Fibroblast of skin of abdomen (primary cell): ENCODE measurements at places on chromosomes 5 and 9.

- DNase-seq: no peak
Observed at GRCh38 chr9:10032166-10032565, 580.6 kb downstream of the PTPRD start.

GRCh38 chr9:7284517-7284916, 515.1 kb downstream of the DMAC1 start:
- no peak for DNase-seq

DNA sequence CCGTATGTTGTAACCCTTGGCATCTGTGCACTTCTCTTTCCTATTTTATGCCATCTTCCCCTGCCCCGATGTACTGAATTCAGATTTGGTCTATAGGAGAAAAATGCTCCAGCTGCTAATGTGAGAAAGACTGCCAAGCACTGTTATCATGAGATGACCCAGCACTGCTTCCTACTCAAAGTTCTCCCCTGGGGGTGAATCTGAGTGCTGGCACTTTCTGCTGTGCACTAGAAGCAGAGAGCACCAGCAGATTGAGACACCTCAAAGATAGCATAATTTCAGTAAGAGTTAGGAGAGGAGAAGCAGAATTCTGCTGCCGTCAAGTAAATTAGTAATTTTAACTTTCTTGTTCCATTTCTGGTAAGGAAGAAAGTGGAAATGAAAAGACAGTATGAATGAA, 92.8 kb upstream of the ACOT12 start:
- DNase-seq: no peak

- DNase-seq: no peak
Observed at GRCh38 chr5:139050432-139050831, 147.7 kb downstream of the SIL1 start.

DNA sequence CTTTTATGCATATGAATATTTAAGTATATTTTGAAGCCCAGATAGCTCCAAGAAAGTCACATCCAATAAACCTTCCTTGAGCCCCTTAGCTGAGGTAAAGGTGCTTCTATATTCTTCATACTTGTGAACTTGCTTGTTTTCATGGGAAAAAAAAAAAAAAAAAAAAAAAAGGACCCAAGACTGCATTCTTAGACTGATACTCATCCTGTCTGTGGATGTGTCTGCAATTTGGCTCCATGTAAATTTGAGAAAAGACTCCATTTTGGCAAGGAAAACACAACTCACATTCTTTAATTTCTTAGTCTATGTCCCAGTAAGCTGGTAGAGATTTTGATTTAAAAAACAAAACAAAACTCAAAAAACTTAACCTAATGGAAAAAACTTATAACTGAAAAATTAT, 238.3 kb downstream of the FBXL17 start:
- peak; percentile 76 for DNase-seq

GRCh38 chr5:132176521-132176945, 51.1 kb downstream of the P4HA2 start:
- DNase-seq: no peak

DNA sequence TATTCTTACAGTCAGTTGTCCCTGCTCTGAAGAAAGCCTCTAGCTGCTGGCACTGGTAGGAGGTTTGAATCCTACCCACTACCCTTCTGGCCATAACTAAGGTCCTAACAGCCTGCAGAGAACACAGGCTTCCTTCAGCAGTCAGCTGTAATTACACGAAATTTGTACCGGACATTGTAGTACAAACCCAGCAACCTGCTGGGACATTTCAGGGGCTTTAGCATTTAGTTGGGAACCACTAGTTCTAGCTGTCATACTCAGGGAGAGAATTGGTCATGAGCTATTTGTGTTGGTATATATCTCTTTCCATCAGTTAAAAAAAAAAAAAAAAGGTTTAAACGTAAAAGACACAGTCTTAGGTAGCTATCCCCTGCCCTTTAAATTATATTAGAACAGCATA, 1070.2 kb upstream of the DMAC1 start:
- no peak for DNase-seq

- peak; percentile 79 for DNase-seq
Observed at GRCh38 chr9:125549891-125550885, 156.8 kb downstream of the MAPKAP1 start.

- DNase-seq: peak; percentile 83
Observed at GRCh38 chr9:88776717-88777497, 214.4 kb upstream of the S1PR3 start.

GRCh38 chr5:125169396-125169795, 423.0 kb upstream of the ZNF608 start:
- no peak for DNase-seq

DNA sequence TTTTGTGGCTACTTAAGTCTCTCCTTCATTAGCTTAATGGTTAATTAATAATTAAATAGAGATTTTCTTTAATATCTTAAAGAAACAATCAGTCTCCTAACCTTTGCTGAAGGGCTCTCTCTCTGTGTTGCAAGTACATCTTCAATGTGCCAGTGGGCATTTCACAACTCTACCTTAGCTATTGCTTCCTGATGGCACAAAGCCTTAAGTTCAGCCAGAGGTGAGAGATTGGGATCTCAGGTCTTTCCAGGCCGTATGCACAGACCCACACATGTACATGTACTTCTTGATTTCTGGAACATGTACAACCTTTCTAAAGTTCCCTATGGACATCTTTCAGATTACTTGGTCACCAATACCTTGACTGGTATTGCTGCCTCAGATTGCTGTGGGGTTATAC, 8.9 kb upstream of the ITGA1 start:
- no peak for DNase-seq

GRCh38 chr5:143055596-143056338, 285.6 kb downstream of the ARHGAP26 start:
- peak; percentile 49 for DNase-seq

- no peak for DNase-seq
Observed at GRCh38 chr9:33878691-33879366, 61.9 kb downstream of the UBE2R2 start.

DNA sequence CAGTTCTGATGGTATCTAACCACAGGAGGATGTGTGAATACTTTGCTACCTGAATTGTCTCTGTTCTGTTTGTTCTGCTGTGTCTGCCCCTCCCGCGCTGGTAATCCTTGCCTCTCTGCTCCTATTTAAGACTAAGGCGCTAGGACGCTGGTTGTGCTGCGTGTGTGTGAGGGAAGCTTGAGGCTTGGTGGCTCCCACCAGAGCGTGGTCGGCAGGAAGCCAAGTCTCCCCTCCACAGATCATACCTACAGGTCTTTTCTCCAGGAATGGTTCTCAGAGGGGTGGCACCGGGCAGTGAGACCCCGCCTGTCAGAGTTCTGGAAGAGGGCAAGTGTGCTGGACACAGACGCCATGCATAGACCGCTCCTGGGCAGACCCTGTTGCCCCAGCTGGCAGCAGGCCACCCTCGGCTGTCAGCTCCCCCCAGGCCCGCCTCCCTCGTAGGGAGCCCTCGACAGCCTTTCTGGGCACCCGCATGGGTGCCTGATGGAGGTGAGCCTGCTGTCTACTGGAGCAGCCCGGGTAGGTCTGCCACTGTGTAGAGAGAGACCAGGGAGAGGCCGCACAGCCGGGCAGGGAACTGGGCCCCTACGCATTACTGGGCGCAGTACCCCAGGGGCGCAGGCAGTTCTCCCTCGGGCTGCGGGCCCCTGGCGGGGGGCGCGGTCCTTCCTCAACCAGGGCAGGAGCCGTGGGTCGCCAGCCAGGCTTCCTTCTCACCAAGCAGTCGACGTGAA, 53.4 kb upstream of the ROR2 start:
- no peak for DNase-seq

DNA sequence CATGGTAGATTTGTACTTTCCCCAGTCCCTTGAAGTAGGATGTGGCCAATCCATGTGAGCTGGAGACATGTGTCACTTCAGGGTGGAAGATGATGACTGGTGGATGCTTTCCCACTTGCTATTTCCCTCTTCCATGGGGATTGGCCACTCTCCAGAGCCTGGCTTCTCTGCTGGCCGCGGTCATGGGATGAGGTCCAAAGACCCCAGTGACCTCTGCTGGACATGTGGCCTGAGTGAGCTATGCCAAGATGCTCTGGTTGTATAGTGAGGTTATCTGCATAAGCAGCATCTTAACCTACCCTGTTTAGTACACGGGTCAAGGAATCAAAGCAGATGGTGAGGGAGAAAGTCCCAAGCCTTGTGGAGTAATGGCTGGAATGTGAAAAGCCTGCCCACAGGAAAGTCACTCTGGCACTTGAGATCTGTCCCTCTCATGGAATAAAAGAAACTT, 47.1 kb downstream of the SH3PXD2B start:
- DNase-seq: no peak

DNA sequence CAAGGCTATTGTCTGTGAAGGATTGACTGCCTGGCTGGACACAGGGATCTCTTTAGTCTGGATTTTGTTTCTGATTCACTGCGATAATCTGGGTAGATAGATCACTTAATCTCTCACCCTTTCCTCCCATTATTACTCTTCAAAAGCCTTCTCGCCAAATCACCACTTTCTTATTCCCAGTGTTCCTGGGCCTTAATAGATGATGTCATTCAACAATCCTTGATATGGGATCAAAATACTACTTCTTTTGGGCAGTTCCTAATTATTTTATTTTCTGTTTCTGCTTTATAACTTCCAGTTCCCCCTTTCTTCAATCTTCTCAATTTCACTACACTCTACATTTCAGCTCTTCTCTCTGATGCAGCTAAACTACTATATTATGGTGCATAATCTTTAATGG, 6.8 kb upstream of the CRHBP start:
- no peak for DNase-seq

- no peak for DNase-seq
Observed at GRCh38 chr5:147913786-147914185, 7.4 kb upstream of the C5orf46 start.

DNA sequence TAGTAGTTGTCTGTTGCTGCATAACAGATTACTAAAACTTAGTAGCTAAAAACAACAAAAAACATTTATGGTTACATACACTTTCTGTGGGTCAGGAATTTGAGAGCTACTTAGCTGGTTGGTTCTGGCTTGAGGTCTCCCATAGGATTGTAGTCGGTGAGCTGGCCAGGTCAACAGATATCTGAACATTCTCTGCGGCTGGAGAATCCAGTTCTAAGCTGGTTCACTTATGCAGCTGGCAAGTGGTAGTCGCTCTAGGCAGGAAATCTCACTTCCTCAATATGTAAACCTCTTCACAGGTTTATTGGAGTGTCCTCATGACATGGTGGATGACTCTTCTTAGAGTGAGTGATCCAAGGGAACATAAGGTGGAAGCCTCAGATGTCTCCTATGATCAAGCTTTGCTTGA, 65.7 kb upstream of the TNFAIP8 start:
- no peak for DNase-seq

DNA sequence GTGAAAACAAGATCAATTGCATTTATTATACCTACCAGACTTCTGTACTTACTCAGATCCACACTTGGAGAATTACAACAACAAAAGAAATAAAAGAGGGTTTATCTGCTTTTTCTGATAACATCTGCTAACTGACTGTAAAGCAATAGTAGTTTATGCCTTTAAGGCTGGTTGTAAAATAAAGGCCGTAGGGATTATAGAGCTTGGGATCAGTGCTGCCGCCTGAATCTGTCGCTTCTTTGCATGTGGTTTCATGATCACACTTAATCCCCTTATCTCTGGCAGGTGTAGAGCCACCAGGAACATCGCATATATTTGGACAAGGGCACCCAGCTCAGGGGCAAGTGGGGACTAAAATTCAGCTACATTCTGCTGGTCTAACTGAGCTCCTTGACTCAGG, 146.7 kb downstream of the CCDC192 start:
- no peak for DNase-seq

DNA sequence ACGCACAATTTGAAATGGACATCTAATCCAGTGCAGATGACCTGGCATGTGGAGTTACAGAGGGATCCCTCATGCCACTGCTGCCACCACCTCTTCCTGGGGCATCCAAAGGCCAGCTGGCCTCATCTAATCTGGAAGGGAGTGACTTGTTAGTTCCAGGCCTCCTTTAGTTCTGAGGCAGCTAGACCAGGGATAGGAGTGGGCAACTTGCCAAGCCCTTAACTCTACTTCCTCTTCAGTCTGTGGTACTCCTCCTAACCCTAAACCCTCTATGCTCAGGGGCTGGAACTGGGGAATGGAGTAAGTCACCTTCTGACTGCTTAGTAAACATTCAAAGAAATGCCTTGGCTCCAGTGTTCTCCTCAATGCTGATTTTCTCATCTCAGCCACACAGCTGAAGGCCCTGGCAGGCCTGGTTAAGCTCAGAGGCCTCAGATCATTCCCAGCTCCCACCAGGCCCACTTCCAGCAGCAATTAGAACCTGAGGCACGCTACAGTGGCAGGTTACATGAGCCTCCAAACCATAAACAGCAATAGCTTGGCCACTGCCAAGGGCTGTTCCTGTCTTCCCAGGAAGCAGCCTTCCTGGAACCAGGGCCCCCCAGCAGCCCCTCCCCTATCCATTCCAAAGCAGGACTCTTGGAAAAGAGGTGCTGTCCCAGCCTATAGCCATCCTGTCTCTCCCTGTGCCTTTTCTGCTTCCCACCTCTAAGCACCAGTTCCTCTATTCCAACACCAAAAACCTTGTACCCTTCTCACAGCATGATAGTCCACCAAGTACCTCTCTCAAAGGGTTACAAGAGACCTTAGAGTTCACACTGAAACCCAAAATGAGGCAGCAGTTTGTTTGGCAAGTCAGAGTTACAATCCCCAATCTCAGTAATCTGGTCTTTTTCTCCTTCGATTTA, 2.0 kb downstream of the EIF4EBP3 start:
- DNase-seq: no peak

DNA sequence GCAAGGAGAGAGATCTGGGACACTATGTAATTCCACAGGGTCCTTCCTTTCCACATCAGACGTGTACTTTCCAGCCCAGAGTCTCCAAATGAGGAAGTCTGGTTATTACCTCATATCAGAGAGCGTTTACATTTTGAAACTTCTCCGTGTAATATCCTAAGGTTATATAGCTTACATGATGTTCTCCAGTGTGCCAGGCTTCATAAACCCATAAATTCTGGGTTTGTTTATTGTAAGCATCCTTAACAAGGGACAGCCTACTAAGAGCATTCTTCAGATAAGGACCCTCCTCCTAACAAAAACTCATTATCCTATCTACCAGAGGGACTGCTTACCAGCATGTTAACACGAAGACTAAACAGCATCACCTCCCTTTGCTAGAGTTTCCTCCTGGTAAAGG, 17.9 kb downstream of the SRFBP1 start:
- DNase-seq: no peak

GRCh38 chr5:169415371-169415770, 114.4 kb upstream of the SLIT3 start:
- DNase-seq: peak; percentile 61

DNA sequence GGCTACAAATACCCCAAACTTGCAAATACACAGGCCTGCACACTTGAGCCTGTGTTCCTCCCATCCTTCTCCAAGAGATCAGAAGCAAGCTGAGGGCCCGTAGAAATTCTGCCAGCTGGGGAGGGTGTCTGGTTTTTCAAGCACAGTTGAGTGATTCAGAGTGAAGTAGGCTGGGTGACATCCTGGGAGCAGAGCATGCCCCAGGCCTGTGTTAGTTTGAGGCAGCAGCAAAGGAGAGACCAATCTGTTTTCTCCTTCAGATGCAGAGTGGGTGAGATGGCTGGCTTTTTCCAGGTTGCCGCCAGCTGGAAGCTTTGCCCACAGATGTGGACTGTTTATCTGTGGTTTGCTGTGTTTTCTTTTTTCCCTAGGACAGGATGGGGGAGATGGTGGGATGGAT, 63.1 kb downstream of the RCL1 start:
- peak; percentile 56 for DNase-seq

GRCh38 chr5:158381614-158382160, 522.7 kb upstream of the CLINT1 start:
- DNase-seq: no peak

GRCh38 chr9:71271602-71272001, 150.2 kb upstream of the TRPM3 start:
- DNase-seq: no peak
